ENCODE measurements at places on chromosomes 11 and 22.

DNA sequence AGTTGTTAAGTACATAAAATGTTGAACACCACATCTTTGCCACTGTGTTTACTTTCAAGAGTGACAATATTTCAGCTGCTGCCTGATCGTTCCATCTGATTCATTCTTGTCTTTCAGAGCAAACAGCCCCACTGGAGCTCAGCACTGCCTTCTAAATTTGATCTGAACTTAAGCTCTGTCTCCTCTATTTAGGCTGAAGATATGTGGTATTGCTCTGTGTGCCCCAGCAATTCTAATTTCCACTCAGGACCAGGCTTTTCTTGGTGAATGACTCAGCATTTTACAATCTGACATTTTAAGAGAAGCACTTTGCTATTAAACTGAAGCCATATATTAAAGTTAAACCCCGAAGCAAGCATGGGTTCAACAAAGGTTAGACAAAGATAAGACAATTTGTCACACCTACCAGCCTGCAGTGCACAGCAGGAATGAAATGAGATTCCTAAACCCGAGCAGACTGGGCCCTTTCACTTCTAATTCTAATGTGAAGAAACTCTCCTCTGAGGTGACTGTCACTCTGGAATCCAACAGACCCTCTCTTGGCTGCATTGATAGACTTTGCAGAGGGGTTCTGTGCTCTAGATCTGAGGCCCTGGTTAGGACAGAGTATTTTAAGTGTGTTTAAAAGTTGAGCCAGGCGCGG is 41.7 kb upstream of the PLET1 start:
- DNase-seq, result no peak

DNA sequence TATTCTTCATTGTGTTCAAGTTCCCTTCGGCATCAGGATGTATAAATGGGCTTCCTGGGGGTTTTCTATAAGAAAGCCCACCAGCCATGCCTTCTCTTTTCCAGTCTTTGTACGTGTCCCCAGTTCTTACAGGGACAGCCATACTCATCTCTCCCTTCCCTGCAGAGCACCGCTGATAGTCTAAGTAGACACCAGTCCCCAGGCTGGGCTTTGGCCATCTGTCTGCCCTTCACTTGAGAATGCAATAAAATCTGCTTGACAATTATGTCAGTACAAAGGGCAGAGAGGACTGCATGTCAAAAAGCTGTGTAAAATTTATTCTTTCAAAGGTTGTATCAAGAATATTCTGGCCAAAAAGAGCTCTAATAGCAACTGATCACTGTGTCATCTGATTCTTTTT is 27.3 kb downstream of the NTM start:
- DNase-seq, result no peak

DNA sequence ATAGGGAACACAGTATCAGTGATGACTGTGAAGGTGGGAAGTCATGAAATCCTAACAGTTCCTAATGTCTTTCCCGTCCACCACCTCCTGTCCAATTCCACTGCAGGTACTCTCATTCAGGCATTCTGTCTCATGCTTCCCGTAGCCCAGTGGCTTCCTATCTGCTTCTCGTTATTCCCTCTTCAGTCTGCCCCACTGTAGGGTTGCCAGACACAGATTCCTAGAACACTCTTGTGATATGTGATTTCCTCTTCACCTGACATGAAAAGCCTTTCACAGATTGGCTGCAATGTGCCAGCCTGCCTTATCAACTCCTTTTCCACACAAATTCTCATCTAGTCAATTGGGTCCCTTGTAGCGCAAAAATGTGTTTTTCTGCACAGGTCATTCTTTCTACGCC is 49.0 kb downstream of the C2CD3 start:
- no peak for DNase-seq

DNA sequence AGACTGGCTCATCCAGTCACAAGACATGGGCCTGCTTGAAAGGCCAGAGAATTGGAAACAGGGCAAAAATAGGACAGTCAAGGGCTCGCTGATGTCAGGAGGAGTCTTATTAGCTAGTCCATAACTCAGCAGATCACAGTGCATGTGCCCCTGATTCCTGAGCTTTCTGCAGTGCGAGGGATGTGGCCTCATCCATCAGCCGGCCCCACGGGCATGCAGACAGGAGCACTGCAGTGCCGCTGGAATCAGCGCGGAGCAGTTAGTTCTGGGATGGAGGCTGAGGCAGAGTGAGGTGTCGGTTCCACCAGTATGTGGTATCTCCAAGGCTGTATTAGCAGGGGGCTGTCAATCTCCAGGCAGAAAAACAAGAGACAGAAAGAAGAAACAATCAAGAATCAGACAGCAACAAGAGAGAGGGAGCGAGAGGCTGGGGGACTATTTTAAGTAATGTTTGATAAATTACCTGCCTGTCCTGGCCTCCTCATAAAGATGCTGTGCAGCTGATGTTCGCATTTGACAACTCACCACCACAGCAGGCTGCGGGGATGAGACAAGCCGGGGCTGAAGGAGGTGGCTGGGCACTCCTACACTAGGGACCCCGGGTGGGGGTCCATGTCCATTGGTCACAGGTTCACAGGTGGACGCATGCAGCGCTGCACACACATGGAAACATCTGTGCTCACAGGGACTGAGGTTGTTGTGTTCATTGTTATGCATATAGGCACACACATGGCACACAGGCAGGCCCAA is 167.2 kb downstream of the TRIM29 start:
- no peak for DNase-seq

DNA sequence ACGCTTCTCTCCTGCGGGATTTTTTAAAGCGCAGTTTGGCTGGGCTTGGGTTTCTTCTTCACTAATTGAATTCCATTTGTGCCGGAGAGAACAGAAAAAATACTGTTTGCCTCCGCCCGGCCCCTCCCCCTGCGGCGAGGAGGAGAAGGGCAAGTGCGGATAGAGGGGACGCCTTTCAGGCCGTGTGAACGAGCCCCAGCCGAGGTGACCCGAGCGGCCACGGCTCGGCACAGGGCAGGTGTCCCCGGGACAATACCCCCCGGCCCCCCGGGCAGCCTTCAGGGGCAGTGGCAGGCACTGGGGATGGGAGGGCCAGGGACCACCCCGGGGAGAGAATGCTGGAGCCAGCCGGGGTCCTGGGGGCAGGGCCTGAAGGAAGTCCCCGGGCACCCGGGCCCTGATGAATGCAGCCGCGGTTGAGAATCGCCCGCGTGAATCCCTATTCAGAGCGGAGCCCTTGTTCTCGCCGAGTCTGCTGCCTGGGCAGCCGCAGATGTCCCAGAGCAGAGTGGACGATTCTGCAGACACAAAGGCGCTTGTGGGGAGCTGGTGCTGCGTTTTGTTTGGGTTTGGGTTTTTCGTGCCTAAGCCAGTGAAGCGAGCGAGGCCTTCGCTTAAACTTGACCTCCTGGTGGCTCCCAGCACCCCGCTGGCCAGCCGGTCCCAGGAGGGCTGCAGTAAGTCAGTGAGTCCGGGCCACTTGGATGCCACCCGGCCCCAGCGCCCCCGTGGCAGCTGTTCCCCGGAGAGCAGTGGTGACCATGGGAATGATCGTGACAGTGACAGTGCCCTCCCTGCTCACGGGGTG is 96.0 kb downstream of the WNT7B start:
- no peak for DNase-seq

GRCh38 chr11:68680541-68681231 is 3.7 kb upstream of the GAL start:
- no peak for DNase-seq

- no peak for DNase-seq
Measured at GRCh38 chr11:71443736-71444445, 4.3 kb downstream of the DHCR7 start.

- DNase-seq, result no peak
Measured at GRCh38 chr11:104078995-104079394, 42.6 kb downstream of the DDI1 start.

DNA sequence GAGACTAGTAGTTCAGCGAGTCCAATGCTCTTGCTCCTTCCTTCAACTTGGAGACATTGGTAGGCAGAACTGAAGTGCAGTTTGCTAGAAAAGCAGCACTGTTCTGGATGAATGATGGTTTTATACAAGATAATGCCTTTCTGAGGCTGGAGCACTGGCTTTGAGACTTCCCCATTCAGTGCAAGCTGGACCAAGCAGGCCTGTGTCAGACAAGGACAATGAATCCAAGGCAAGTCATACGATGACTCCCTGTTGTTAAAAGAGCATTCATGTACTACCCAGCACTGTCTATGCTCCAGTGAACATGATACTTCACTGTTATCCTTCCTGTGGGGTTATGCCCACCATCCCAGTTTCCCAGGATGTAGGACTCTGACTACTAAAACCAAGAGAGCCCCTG is 242.3 kb upstream of the RAG2 start:
- no peak for DNase-seq

DNA sequence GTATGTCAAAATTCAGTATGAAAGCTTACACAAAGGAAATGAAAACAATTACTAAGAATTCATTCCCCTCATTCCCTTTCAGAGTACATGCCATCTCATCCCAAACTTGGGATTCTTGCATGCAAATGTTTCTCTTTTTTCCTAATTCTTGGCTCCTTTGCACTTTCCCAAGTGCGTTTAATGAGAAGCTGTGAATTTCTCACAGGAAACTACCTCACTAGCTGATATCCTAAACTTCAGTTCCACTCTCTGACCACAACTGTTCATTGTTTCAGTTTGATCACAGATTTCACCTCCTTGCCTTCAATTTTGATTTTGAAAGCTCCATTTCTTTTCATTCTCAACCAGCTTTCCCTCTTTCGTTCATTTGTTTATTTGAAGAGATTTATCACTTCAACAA is 5.9 kb upstream of the ARL14EP start:
- no peak for DNase-seq

- DNase-seq, result no peak
Measured at GRCh38 chr11:57474017-57474802, 13.9 kb downstream of the RTN4RL2 start.

Measured in activated T-cell treated with anti-CD3 and anti-CD28 coated beads for 4 hours (primary cell).